ENCODE measurements at places on chromosomes 3 and 15.
A peak's percentile ranks its signal among the peaks of the same experiment; 100 is the strongest.

DNA sequence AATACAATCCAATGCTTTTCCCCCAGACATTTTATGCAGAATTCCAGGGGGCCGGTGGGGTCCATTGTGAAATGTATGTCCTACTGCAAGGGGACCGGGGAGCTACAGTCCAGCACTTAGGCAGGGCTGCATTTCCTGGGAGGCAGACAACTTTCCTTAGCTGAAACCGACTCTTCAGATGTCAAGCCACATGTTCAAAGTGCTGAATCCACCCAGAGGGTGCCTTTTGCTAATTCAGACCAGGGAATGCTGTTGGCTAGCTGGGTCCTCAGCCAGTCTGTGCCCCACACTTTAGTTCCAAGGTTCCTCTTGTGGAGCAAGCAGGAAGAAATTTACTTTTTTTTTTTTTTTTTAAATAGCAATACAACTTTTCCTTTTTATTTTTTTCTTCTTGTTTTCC lies 219.5 kb upstream of the LRTM1 start:
- no peak for DNase-seq

DNA sequence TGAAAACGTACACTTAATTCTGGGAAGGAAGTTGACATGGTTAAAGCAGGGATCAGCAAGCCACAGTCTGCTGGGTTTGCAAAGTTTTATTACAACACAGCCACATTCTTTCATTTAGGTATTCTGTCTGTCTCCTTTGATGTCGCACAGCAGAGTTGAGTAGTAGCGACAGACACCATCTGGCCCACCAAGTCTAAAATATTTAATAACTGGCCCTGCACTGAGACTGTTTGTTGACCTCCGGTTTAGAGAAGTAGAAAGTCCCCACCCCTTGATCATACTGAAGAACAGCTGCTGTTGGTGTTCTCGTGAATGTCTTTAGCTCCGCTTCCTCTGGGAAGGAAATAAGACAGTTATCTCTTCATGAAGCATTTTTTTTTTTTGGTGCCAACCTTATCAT lies 66.2 kb downstream of the MCTP2 start:
- no peak for DNase-seq

GRCh38 chr3:182618981-182619591 lies 174.2 kb upstream of the ATP11B start:
- DNase-seq, result no peak

DNA sequence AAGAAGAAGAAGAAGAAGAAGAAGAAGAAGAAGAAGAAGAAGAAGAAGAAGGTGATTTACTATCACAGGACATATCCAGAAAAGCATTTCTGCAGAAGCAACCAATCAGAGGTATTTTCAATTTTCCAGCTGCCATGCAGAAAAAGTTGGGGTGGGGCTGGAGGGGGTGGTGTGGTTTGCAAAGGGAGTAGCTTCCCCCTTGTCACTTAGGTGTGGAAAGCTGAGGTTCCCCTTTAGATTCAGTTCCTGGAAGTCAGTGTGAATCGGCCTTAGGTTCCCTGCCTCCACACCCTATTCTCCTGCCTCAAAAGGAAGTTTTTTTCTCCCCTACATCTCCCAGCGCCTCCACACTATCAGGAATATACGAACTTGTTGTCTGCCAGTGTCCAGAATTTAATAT lies 276.7 kb upstream of the ARRDC4 start:
- DNase-seq, result no peak

DNA sequence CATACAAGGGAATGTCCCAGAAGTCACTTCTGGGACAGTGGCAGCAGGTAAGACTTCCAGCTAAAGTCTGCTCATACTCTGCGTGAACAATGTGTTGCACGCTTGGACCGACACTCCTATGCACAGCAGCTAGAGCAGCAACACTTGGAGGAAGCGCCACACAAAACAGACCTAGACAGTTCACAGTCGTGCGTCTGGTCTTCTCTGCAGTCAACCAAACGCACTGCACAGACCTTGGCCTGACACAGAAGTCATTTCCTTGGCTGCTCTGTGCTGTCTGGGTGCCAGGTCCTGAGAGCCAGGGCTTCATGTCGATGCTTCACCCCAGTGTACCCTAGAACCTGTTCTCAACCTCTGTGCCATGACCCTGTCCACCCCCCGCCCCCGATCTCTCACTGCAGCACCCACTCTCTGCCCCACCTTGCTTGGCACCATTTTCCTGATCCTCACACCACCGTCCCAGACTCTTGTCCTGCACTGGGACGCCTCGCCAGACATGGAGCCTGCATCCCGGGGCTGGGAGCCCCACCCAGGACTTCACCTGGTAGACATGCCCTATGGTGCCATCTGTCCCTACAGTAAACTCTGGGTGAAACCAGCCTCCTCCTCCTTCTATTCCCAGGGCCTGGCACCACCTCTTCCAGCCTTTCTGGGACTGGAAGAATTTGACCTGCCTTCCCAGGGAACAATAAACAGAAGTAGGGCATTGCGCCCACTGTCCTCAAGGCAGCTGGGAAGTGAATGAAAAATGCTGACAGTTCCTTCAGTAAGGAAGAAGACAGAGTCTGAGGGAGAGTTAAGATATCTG lies 3.1 kb downstream of the ATP10A start:
- peak; percentile 45 for DNase-seq

- no peak for DNase-seq
These were observed 246.8 kb downstream of the NR1D2 start for GRCh38 chr3:24191801-24192403.

DNA sequence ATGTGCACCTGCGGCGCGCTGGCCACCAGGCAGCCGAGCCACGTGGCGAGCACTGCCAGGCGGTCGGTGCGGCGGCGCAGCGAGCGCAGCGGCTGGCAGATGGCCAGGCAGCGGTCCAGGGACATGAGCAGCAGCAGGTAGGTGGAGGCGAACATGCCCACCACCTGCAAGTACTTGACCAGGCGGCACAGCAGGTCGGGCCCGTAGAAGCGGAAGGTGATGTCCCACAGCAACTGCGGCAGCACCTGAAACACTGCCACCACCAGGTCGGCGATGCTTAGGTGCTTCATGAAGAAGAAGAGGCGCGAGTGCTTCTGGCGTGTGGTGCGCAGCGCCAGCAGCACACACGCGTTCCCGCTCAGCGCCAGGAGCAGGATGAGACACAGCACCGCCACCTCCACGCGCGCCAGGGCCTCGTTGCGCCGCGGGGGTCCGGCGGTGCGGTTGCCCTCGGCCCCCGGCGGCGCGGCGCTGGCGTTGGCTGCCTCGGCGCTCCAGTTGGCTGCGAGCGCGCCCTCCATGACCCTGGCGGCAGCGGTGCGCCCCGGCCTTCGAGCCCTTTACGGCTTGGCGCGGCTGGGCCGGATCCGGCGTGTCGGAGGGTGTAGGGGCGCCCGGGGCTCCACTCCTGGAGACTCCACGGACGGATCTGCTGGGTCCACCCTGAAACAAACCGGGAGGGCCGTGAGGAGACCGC lies 1.6 kb downstream of the OXTR start:
- DNase-seq, result no peak
